Activated CD8-positive, alpha-beta memory T cell treated with anti-CD3 and anti-CD28 coated beads for 4 hours (primary cell): ENCODE measurements at places on chromosomes 2 and 18.

DNA sequence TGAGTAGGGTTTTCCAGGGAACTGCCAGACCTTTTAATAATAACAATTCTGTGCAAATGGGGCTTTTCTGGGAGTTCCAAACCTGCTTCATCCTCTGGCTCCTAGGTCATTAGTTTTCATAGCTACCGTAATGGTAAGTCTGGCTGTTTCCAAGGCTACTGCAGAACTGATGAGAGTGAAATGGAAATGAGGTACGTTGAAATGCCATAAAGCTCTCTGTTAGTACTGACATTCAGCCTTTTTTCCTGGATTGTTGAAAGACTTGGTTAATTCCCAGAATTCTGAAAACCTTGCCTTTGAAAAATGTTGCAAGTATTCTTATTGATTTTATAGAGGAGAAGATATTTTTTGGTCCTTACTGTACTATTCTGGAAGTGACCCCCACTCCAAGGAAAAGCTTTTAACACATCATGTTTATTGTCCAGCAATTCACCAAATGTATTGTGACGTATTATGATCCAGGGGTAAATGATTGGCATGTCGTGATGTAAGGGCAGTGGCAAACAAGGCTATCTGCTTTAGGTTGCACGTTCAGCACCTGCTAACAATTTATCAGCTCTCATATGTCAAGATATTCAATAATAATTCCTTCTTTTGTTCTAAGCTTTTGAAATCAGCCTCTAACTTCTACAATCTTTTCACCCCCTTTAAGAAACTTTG lies 767.0 kb upstream of the RAB6C start:
- DNase-seq = no peak

GRCh38 chr2:223226264-223226663 lies 174.3 kb downstream of the KCNE4 start:
- no peak for DNase-seq

- no peak for DNase-seq
Measured at GRCh38 chr2:111037128-111037527, 83.6 kb upstream of the BCL2L11 start.

DNA sequence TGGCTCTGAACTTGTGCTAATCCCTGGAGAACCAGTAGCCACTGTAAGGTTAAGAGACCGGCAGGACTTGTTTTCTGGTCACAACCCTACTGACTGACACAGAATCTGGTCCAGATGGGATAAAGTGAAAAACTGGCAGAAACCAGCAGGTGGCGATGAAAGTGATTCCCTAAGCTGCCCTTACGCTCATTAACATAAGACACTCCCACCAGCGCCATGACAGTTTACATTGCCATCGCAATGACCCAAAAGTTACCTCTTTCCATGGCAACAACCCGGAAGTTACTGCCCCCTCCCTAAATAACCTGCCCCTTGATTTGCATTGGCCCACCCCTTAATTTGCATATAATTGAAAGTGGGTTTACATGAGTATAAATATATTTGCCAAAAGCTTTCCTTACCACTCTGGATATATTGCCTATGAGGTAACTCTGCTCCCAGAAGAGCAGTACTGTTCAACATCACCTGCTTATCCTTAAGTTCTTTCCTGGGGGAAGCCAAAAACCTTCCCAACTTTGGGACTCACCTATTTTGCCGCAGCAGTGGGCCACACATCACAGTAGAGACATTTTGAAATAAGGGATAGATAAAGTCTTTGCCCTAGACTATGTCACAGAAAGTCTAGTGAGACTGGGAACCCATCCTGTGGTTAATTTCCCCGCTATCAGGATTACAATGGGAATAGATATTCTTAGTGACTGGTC lies 35.8 kb upstream of the AFF3 start:
- DNase-seq = no peak

DNA sequence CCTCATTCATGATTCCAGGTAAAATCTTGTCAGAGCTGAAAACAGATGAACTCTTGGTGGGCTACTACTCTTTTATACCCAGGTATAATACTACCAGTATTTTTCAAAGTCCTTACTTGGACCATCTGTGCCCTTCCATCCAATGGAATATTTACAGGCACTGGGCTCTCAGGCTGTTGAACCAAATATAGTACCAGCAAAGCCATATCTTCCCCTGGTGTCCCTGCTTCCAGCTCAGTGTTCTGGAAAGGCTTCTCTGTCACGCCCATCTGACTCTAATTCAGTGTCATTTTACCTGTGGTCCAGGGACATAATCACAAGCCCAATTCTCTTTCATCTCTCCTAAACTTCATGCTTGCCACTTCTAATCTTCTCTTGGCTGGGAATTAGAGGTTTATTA lies 119.2 kb upstream of the STK17B start:
- no peak for DNase-seq

GRCh38 chr2:174594456-174594855 lies 3.1 kb downstream of the WIPF1 start:
- DNase-seq = no peak

GRCh38 chr18:62258616-62259015 lies 66.5 kb upstream of the TNFRSF11A start:
- DNase-seq = no peak

GRCh38 chr2:11156396-11157075 lies 1.3 kb downstream of the SLC66A3 start:
- DNase-seq = no peak

GRCh38 chr2:240430595-240430994 lies 4.9 kb upstream of the GPC1 start:
- DNase-seq = no peak

DNA sequence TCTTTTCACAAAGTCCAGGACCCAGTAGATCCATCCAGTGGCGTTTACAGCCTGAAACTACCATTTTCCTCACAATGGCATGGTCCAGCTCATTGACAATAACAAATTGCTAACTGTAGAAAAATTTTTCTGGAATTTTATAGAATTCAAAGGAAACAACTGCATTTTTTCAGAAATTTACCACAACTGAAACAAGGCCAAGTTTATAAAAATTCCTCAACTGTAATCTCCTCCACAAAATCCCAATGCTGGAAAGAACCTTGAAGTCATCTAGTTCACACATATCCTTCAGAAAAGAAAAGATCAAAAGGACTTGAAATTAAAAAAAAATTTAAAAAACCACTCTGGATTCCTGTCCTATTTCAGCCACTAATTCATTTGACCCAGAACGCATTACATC lies 226.0 kb upstream of the CTAGE1 start:
- DNase-seq = no peak

DNA sequence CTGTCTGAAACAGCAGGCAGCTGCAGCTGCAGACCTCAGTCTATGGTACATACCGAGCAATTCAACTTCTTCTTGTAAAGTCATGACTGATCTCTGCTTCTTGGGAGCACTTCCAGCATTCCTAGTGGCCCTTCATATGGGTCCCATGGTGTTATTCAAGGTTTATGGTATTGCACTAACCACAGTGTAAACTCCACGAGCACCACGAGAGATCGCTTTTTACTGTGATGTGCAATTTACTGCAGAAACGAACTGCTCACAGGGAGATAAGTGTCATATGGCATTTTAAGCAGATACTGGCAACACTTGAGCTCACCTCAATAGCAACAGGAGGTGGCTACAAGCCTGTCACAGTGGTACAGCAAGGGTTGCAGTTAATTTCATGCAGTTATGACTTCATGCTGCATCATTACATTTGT lies 38.6 kb upstream of the SH3BP4 start:
- DNase-seq = no peak

- no peak for DNase-seq
Measured at GRCh38 chr2:230922951-230923717, 1.9 kb downstream of the GPR55 start.

GRCh38 chr2:20934236-20934635 lies 109.6 kb downstream of the APOB start:
- DNase-seq = no peak

GRCh38 chr2:144605231-144605840 lies 85.4 kb upstream of the ZEB2 start:
- DNase-seq = no peak

GRCh38 chr2:152219077-152219828 lies 43.7 kb upstream of the STAM2 start:
- no peak for DNase-seq

DNA sequence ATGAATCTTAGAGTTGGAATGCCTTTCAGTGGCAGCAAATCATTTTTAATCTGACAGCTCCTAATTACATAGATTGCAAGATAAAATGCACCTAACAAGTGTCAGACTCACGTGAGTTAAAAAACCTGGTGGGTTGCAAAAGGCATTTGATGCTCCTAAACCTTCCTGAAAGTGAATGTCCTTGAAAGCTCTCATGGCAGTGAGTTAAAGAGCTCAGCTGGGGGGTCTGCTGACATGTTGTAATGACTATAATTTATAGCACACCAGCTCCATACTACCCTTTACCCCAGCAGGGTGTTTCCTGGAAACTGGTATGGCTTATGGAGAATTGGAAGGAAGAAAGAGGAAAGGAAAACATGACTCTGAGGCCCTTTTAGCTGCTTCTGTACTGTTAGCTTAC lies 91.9 kb upstream of the CAVIN2 start:
- DNase-seq = no peak

GRCh38 chr2:7736646-7737305 lies 819.6 kb downstream of the RNF144A start:
- no peak for DNase-seq

DNA sequence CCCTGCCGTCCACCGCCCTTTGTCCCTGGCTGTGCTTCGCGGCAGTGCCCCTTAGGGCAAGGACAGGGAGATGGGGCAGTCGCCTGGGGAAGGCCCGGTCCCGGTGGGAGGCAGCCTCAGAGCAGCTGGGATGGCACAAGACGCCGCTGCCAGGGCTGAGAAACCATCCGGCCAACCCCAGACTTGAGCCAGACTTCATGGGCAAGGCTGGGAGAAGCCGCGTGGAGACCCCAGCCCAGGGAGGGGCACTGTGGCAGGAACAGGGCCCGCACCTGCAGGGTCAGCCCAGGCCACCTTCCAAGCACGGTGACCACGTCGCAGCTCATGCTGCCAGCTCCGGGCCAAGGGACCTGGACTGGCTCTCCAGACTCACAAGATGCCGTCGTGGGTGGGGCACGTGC lies 84.0 kb downstream of the NFATC1 start:
- no peak for DNase-seq

DNA sequence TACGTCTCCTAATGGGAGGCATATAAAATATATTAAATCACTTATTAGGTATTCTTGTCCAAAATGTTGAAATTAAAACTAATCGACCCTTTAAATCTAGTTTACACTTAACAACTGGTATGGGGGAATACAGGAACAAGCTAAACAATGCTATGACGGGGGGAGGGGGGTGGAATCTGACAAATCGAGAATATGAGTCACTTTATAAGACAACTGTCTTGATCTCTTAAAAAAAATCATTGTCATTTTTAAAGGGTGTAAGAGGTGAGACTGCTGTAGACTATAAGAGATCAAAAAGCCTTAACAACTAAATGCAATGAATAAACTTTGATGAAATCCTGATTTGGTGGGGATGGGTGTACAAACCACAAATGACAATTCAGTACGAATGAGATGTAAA lies 6.0 kb downstream of the MAP3K2 start:
- DNase-seq = no peak

- no peak for DNase-seq
Measured at GRCh38 chr18:45957100-45957499, 10.0 kb downstream of the EPG5 start.

DNA sequence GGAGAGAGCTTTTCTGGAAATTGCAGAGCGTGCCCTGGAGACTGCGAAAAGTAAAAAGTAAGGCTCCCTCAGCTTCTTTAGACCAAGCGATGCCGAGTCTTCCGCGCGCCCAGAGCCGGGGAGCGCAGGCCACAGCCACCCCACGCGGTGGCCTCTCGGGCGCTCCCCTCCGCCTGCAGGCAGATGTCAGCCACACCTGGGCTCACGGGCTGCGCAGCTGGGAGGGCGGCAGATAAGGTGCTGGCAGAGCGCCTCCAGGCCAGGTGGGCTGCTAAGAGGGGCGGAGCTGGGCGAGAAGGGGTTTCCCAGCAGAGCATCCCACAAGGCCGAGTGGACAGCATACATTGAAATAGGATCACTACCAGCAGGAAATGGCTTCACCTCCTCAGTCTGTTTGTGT lies 81.7 kb downstream of the ARHGEF4 start:
- no peak for DNase-seq

DNA sequence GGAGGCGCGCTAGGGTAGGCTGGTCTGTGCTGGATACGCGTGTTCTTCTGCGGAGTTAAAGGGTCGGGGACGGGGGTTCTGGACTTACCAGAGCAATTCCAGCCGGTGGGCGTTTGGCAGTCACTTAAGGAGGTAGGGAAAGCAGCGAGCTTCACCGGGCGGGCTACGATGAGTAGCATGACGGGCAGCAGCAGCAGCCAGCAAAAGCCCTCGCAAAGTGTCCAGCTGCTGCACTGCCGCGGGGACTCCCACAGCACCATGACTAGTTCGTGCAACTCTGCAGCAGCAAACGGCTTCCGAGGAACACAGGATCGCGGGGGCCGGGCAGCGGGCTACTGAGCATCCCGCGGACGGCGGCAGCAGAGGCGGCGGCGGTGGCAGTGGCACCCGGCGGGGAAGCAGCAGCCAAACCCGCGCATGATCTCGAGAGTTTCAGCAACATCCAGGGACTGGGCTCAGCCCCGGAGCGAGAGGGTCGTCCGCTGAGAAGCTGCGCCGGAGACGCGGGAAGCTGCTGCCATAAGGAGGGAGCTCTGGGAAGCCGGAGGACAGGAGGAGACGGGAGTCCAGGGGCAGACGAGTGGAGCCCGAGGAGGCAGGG lies 368 bp downstream of the TMEFF2 start:
- DNase-seq = no peak

DNA sequence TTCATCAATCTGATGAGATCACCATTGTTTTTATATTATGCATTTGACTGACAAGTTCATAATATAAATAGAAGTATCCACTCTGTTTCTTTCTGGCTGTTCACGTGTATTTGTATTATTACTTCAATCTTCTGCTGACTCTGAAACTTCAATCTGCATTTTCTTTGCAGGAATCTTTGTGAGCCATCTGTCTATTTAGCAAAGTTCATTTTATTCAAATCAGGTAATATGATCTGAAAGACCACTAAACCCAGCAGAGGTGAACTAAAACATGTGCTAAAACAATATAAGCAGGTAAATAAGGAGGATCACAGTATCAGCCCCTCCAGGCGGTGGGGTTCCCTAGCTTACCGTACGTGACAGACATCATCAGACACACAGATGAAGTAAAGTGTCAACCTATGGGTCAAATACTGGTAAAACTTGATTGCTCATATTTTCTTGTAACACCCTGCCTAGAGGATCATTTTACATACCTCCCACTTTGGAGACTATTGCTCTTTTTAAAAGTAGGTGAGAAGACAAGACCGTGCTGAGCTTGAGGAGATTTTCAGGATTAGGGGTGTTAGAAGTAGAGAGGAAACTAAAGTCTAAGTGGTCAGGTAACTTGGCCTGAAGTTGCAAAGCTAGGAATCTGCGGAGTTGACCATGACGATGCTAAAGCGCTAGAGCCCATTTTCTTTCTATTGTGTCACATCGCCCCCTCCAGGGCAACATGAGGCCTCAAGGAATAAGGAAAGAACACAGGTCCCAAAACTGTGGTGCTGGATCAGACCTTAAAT lies 9.0 kb downstream of the DTNB start:
- no peak for DNase-seq

DNA sequence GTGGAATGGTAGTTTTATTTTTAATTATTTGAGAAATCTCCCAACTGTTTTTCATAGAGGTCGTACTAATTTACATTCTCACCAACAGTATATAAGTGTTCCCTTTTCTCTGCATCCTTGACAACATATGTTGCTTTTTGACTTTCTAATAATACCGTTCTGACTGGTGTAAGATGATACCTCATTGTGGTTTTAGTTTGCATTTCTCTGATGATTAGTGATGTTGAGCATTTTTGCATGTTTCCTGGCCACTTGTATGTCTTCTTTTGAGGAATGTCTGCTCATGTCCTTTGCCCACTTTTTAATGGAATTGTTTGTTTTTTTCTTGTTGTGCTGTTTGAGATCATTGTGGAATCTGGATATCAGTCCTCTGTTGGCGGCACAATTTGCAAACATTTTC lies 242.5 kb downstream of the ZNF521 start:
- no peak for DNase-seq
